ENCODE measurements at places on chromosomes 7 and 10.

GRCh38 chr7:82413237-82413636 lies 30.3 kb downstream of the CACNA2D1 start:
- DNase-seq = no peak

DNA sequence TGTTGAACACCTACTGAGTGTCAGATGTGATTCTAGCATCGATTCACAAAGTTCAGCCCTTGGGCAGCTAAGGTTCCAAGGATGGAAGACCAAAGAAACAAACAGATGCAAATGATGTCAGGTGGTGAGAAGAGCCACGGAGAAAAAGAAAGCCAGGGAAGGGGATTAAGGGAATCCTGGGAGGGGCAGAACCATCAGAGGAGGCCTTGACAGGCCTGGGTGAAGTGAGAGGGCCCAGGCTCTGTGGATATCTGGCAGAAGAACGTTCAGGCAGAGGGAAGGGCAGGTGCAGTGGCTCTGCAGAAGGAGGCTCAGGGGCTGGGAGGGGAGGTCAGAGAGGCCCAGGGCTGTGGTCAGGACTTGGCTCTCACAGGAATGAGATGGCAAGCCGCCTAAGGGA lies 90.4 kb downstream of the C10orf105 start:
- no peak for DNase-seq

- DNase-seq = no peak
These were observed 170.2 kb upstream of the ZMIZ1 start for GRCh38 chr10:78898341-78899097.

DNA sequence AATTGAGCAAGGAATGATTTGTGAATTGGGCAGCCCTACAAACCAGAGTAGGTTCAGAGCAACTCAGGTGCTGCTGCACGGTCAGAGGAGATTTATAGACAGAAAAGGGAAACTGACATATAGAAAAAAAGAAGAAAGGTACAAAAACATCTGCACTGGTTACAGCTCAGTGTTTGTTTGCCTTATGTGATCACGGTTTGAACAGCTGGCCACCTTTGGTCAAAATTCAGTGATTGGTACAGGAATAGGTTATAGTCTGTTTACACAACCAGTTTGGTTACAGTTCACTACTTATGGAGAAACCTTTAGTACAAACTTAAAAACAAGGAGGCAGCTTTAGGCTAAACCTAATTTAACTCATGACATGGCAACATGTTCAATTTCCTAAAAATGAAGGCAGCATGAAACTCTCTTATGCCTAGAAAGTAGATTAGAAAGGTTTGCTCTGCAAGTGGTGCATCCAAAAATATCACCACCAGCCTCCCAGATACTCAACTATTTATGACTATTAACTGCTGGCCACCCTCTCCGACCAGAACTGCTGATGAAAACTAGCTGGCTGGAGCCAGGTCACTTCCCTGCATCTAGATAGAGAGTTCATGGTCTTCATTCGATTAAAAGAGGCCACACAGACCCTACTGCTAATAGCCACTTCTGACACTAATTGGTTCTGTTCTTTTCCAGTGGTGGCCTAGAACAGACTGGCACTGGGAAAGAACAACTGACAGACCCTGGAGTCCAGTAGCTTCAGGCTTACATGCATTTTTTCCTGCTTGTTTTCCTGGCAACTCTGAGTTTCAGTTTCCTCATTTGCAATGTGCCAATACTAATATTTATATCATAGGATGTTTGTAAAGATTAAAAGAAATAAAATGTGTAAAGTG lies 548.0 kb downstream of the CCSER2 start:
- DNase-seq = no peak

GRCh38 chr10:126674741-126675515 lies 4.4 kb upstream of the C10orf90 start:
- no peak for DNase-seq

GRCh38 chr7:41445432-41445831 lies 257.5 kb downstream of the INHBA start:
- DNase-seq = no peak

- no peak for DNase-seq
These were observed 201.2 kb upstream of the PRKCQ start for GRCh38 chr10:6781133-6781770.

GRCh38 chr7:116167177-116167576 lies 43.2 kb upstream of the TES start:
- DNase-seq = no peak

DNA sequence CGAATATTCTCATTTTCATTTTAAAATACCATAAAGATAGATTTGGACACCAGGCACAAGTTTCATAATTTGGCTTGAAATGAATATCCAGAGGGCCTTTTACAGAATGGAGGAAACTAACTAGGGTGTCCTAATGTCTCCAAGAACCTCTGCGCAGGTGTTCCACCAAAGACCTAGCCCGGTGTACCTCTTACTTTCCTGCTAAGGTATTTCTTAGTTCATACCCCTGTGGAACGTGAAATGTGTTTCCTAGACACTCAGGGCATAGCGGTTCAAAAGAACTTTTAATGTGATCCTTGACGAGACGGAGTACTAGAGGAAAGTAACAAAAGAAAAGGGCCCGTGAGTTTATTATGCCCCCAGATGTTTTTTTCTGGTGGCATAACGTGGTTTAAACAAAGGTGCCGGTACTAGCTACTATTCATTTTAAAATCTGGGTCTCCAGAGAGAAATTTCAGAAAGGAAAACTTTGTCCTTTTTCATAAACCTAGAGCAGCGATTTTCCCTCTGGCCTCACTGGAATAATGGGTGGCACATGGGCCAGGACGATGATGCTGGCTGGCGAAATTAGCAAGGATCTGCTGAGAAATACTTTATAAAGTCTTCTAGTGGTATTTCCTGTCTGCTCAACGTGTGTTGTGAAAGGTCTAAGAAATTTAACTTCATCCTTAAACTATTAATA lies 1.4 kb downstream of the APBB1IP start:
- DNase-seq = no peak

DNA sequence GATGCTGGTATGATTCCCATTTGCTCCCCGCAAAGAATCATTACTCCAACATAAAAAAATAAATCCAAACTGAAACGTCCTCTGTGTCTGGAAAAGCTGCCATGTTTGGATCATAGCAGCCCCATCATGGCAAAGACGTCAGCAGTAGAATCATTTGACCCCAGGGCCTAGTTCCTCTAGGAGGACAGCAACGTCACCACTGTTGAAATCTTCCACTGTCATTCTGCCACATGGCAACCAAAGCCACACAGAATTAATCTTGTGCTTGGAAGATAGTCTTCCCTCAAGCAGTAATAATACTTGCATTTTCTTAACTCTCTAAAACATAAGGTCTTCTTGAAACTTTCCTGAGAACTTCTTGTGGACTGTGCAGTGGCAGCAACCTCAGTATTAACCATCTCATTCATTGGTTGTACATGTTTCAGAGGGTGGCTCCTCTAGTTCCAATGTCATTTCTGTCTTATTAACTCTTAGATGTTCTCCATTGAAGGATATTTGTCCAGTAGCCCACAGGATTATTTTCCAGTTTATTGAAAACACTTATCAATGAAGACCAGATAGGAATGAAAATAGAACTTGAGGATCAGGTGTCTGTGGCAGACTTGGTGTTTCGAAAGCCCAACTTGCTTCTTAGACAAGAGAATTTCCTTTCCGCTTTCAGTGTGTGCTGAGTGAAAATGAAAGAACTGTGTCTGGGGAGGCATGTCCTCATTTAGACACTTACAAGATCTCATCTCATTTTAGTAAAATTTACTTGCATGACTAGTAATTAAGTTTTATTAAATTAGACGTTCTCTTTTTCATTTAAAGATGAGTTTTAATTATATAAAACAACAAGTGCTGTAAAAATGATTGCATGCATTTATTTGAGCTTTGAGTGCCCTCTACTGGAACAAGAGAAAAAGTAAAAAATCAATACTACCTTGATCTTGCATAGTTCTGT lies 28.9 kb upstream of the INHBA start:
- no peak for DNase-seq

DNA sequence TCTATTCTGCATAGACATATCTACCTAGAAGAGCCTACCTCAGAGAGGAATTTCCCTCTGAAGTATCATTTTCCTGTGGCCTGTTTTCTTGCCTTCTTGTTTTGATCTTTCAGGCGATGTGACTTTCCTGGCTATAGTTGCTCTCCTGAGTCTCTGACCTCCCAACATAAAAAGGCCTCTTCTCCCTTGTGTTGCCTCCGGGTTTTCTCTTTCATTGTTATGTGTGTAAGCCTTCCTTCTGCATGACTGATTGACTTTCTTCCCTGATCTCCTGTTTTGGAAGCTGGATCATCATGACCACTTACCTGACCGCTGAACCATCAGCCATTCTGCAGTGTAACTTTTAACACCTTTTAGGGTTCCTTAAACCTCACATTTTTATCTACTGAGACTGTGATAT lies 441.5 kb upstream of the ETV1 start:
- no peak for DNase-seq

DNA sequence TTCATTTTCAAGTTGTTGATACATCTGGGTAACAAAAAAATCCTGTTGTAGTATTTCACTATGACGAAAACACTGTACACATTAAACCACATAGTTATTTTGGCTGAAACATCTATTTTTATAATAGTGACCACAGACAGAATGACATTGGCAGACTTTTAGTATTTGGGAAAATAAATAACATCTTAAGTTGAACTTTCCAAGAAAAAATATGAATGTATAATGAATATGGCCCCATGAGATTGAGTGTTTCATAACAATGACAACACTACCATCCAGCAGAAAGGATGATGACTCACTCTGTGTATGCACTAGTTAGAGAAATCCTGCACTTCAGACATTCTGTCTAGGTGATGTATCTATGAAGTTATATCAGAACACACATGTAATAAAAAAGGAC lies 118.1 kb downstream of the SEMA3D start:
- DNase-seq = no peak

DNA sequence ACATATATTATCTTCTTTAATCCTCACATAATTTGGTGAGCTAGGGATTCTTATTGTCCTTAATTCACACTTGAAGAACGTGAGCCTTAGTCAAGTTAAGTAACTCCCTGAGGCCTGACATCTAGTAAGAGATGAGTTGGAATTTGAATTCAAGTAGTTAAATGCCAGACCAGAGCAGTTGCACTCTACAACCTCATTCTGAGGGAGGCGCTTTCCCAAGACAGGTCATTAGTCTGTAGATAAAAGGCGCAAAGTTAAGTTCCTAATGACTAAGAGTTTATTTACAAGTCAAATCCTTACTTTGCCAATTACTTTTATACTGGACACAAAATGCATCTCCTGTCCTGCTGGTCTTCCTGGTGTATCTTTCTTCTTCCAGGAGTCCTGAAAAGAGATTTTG lies 3.6 kb upstream of the EXOC6 start:
- no peak for DNase-seq

DNA sequence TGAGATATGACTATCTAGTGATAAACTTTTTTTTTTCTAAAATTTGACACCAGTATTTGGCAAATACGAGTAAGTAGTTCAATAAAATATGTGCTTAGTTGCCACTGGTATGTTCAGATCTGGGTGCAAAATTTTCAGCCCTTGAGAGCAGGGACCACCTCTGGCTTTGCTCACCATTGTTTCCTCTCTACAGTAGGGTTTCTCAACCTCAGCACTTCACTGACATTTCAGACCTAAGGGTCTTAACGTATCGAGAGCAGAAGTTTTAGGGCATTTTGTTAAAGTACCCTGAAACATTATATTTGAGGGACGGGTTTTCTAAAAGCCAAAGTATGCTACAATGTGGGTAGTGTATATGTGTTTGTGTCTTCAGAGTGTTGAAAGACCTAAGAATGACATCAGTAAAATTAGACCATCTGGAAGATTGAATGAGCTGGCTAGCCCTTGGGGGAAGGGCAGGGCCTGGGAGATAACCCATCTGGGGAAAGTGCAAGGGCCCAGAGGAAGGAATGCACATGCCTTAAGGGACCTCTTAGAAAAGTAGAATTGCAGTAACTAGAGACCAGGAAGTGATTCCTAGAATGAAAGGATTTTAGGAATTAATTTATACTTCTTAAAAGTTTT lies 11.8 kb downstream of the BZW2 start:
- DNase-seq = no peak

DNA sequence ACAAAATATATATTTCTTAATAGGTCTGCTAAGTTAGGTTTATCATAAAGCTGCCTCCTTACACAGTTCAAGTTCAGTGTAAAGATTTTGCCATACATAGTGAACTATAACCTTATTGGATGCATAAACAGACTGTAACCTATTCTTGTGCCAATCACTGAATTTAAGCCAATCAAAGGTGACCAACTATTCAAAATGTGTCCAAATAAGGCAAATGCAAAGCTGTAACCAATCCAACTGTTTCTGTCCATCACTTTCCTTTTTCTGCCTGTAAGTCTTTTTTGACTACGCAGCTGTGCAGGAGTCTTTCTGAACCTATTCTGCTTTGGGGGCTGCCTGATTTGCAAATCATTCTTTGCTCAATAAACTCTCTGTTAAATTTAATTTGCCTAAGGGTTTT lies 11.6 kb upstream of the DNMBP start:
- no peak for DNase-seq

DNA sequence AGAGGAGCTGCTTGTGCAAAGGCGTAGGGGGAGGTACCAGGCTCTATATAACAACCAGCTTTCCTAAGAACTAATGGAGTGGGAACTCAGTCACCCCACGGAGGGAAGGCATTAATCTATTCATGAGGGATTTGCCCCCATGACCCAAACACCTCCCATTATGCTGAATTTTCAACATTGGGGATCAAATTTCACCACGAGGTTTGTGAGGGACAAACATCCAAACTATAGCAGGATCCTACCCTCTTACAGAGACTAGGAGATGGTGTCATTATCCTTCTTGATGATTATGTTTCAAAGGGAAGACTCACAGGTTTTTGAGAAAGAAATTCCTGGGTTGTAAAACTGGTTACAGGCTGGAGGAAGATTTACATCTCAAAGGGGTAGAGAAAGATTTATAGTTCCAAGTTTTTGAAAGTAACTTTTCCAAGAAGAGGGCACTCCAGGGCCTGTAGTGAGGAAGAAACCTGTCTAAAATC lies 295.0 kb upstream of the DKK1 start:
- DNase-seq = no peak

DNA sequence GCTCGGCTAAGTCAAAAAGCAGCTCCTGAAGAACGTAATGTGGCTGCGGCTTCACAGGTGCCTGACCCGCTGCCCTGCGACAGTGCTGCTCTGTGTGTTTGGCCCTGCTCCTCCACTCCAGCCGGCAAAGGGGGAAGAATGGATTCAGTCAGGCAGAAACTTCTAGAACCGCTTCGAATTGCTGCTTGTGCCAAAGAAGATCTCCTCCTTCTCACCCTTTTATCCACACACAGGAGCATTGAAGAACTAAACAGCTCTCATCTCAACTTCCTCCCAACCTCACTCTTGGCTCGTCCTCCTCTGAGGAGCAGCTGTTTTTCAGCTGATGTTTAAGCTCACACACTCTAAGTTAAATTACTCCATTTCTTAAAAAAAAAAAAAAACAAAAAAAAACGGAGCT lies 651.4 kb downstream of the INHBA start:
- no peak for DNase-seq

GRCh38 chr7:130334274-130334673 lies 10.3 kb upstream of the CPA5 start:
- no peak for DNase-seq

DNA sequence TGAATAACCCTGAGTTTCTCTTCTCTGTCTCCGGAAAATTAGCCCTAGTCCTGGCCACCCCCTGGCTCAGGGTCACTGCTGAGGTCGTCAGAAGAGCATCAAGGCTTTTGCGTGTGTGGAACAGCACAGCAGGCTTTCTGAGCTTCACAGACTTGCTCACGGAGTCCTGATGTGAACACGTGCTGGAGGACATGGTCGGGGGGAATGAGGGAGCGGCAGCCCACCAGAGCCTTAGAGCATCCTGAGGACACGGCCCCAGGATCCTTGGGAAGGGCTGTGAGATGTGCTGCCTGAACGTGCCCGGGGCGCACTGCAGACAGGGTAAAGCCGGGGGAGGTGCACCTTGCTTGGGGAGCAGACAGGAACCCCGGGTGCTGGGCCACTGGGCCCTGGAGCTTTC lies 28.8 kb downstream of the TMEM120A start:
- no peak for DNase-seq

All from activated T-cell treated with anti-CD3 and anti-CD28 coated beads, Interleukin-2, amount 50 U/mL, for 24 hours (primary cell).